AG04449 (cell line): ENCODE measurements at places on chromosomes 11 and 22.

DNA sequence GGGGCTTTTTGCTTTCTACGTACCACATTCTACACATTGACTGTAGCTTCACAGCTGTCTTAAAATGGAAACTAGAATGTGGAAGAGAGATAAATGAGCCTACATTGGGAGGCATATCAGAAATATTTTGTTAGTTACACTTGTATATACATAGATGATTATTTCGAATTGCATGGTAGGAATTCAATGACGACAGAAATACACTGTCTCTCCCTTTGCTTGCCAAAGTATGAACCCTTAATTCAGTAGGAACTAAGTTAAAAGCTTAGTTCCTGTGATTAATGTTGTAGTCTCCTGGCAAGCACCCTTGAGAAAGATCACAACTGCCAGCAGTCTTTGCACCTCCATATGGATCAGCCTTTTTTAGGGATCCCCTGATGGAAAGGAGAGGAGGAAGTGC, 10.1 kb downstream of the C11orf87 start:
- DNase-seq, result peak; percentile 50

- DNase-seq, result peak; percentile 31
Measured at GRCh38 chr22:46984751-46985506, 222.5 kb downstream of the TBC1D22A start.

- DNase-seq, result no peak
Measured at GRCh38 chr11:108886660-108887009, 221.8 kb downstream of the DDX10 start.

DNA sequence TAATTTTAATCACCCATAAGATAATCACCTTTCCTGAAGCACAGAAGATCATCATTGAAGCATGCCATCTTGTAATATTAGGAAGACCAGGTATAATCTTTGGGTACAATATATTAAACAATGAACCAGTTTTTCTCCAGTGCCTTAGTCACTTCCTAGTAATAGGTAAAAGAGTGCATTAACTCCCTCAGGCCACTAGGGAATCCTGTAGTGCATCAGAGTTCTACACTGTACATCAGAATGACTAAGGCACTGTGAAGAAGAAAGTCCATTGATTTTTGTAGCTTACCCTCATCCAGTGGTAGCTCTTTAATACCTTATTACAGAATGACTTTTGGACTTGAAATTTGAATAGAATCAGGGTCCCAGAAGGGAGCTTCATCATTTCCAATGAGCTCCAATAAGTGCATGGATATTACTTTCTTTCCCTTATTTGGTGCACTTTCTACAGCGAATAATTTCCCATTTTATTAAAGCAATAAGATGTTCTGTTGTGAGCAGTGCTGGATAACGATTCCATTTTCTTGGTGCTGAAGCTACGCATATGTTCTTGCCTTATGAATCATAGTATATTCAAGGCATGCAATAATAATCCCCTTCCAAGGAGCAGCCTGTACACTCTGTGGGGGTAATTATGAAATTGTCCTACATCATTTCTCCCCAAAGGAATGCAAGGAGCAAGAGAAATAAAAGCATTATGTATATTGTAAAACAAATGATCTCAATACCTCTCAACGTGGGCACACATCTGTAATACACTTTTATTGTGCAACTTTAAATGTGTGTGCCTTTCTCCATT, 4.7 kb downstream of the C11orf87 start:
- DNase-seq, result peak; percentile 16
